ENCODE measurements at places on chromosomes 7 and 10.

GRCh38 chr10:29869593-29869992 is 189.8 kb downstream of the JCAD start:
- no peak for DNase-seq

GRCh38 chr7:115561335-115562110 is 469.0 kb downstream of the TFEC start:
- DNase-seq = no peak

DNA sequence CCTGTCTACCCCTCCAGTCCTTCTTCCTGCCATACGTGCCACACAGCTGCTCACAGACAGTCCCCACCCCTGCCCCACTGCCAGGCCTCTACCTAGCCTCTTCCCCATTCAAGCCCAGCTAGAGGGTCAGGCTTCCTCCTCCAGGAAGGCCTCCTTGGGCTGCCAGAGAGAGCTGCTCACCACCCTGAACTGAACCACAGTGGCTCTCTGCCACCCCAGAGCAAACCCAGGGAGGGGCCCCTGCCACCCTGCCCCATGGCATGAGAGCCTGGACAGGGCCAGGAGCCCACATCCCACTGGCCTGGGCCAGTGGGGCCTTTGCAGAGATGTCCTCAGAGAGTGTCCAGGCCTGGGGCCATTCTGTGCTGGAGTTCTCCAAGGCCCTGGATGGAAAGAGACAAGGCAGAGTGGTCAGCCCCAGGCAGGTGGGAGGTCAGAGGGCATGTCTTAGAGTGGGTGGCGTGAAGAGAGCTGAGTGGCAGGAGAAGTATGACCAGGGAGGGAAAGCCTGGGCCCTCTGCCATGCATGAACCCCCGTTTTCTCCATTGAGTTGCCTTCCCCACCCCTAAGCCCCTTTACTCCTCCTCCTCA is 40.4 kb downstream of the TMEM270 start:
- DNase-seq = no peak

DNA sequence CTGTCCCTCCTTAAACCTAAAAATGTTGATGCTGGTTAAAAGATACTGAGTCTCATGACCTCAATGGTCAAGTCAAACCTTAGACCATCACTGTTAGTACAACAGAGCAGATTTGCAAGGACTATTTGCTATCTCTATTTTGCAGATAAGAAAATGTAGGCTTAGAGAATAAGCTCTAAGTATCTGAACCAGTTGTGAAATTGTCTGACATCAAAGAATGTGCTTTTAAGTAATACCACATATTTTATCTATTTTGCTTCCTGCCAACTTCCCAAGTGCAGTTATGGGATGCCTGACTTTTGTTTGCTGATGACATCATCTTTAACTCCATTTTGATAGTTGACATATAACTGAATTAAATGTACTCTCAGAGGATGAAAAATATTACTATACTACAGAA is 83.6 kb upstream of the TMEM106B start:
- DNase-seq = no peak

DNA sequence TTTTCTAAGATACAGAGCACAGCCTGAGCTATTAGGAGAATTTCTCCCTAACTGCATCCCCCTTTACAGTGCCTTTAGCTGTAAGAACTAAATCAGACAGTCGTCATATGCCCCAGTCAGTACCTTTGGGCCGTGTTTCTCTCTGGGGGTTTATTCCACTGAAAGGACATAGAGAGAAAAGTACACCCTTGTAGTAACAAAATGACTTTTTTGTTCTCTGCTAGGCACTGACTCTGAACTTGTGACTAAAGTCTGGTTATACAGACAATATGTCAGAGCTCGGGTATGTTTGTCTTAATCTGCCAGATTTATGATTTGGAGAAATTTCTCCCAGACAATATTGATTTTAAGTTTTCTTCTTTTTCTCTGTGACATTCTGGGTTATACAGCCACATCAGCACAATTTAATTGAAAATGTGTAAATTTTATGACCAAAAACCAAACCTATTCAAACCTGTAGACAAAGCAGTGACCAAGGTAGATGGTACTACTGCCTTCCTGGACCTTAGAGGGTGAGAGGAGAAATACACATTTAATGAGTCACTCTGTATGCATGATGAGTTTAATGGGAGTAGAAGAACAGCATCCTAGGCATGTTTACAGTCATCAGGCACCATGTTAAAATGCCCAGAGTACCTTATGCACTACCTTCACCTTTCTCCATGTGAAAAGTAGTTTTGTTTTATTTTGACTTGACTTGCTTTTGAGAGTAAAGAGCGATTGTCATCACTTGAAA is 156.1 kb upstream of the PLXDC2 start:
- no peak for DNase-seq

GRCh38 chr7:82442492-82443035 is 1.0 kb downstream of the CACNA2D1 start:
- no peak for DNase-seq

DNA sequence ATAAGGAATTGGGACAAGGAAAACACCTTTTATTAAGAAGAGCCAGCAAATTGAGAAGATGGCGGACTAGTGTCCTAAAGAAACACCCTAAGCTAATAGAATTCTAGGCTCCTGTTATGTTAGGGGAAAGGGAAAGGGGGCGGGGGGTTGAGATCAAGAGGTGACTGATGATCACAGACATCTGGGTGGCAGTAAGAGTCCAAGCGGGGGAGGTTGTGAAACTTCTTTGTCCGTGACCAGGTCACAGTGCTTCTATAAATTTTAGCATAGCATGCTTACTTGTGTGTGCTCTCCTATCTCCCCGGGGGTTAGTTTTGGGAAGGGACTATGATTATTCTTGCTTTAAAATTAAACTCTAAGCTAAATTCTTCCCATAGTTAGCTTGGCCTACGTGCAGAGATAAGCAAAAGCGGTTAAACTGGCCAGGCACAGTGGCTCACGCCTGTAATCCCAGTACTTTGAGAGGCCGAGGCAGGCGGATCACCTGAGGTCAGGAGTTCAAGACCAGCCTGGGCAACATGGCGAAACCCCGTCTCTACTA is 262.1 kb downstream of the SKIDA1 start:
- no peak for DNase-seq

DNA sequence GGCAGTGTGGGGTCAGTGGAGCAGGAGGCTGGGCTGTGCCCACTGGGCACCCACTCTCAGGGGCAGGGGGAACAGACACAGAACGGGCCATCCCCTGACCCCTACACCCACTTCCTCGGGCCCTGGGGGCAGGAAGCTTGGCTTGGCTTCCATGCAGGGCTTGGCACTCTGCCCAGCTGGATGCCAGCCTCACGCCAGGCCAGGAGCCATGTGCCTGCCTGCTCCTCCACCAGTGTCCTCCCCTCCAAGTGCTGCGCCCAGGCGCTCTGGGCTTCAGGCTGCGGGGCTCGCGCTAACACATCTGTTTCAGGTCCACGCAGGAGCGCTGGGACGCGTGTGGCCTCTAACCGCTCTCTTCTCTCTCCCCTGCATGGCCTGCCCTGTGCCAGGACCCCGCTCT is 12.7 kb downstream of the LDB3 start:
- DNase-seq = no peak

GRCh38 chr7:22377703-22378102 is 20.7 kb upstream of the RAPGEF5 start:
- DNase-seq = no peak

- no peak for DNase-seq
These were observed 6.8 kb downstream of the PRPF18 start for GRCh38 chr10:13593535-13593934.

DNA sequence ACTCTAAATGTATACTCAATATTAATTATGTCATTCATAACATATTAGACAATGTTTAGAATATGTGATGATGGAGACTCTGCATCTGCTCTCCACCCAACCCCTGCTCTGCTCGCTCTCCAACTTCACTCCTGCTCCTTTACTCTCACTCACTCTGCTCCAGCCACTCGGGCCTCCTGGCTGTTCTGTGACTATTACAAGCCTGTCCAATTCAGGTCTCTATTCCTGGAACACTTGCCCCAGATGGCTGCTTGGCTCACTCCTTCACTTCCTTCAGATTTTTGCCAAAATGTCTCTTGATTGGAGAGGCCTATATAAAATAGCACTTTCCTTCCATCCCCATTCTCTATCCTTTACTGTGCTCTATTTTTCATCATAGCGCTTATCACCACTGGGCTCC is 84.8 kb downstream of the HBP1 start:
- DNase-seq = no peak

DNA sequence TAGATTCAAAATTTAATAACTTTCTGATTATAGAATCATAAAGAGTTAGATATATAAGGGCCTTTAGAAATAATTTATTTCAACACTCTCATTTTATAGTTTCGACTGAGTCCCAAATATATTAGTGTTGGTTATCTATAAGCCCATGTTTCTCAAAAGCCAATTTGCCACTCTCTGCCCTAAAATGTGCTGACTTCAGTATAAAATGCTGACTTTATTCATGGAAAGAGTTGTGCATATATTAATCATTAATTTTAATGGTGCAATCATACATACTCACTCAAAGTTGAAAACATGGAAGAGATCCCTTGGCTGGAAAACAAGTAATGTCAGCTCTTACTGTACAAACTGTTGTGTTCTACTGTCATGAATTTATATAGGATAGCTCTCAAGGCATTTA is 19.4 kb downstream of the ZWINT start:
- no peak for DNase-seq

DNA sequence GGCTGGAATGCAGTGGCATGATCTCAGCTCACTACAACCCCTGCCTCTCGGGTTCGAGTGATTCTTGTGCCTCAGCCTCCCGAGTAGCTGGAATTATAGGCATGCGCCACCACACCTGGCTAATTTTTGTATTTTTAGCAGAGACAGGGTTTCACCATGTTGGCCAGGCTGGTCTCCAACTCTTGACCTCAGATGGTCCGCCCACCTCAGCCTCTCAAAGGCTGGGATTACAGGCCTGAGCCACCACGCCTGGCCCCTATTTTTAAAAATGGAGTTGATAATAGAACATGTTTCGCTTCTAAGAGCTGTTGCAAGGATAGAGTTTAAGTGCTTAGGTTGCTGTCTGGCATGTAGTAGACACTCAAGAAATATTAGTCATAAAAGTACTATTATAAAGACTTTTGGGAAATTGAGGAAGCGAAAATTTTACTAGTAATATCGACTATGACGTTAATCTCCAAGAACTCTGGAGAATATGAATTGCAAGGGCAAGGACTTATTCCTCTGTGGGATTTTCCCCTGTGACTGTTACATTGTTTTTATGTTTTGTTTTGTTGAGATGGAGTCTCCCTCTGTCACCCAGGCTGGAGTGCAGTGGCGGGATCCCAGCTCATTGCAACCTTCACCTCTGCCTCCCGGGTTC is 7.9 kb downstream of the GTF2I start:
- DNase-seq = no peak

- DNase-seq = no peak
These were observed 108.9 kb upstream of the ZMIZ1 start for GRCh38 chr10:78959924-78960285.

DNA sequence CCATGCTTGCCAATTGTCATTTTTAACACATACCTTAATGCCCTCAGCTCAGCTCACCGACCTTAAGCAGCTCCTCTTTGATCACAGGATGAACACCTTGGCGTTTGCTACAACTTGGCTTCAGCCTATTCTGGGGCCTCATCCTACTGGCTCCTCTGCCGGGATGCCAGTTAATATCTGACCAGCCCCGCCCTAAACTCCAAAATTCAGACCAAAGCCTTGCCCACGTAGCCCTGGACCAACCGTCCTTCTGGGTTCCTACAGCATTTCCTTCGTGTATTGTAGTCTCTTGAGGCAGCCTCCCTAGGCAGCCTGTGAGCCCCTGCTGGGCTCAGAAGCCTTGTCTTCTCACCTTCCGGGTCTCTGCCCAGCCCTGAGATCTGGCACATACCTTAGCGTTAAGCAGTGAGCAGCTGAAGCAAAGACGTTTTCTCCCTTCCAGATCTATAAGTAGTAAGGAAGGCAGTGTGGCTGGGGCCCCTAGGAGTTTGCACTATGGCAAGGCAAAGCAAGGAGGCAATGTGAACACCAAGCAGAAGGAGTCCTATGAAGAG is 836 bp downstream of the ENO4 start:
- DNase-seq = no peak

DNA sequence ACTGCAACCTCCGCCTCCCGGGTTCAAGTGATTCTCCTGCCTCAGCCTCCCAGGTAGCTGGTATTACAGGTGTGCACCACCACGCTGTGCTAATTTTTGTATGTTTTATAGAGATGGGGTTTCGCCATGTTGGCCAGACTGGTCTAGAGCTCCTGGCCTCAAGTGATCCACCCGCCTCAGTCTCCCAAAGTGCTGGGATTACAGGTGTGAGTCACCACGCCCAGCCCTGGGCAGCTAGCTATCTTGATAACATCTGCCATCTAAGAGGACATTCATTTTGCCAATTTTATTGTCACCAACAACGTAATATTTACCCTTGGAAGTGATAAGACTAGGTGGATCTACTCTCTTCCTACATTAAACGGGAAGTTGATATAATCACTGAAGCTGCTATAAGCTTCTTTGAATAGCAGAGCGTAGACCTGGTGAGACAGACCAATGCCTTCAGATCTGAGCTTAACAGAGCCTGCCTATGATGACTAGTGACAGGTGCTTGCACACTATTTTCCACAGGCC is 39.7 kb upstream of the SLC35B4 start:
- DNase-seq = no peak

- no peak for DNase-seq
These were observed 364.4 kb downstream of the CXCL12 start for GRCh38 chr10:44020322-44021111.

- DNase-seq = no peak
These were observed 1028.7 kb downstream of the XPNPEP1 start for GRCh38 chr10:108894402-108895301.

GRCh38 chr7:74020390-74020789 is 7.6 kb upstream of the ELN start:
- no peak for DNase-seq

- DNase-seq = peak; percentile 88
These were observed 238.2 kb downstream of the CELF2 start for GRCh38 chr10:11255796-11256444.

GRCh38 chr7:115208710-115209560 is 287.0 kb downstream of the MDFIC start:
- DNase-seq = no peak

GRCh38 chr7:121046893-121047468 is 58.5 kb downstream of the CPED1 start:
- DNase-seq = no peak

- DNase-seq = peak; percentile 87
These were observed 68.5 kb downstream of the MAP3K8 start for GRCh38 chr10:30502266-30503060.
